ENCODE measurements at places on chromosomes 3 and 15.

DNA sequence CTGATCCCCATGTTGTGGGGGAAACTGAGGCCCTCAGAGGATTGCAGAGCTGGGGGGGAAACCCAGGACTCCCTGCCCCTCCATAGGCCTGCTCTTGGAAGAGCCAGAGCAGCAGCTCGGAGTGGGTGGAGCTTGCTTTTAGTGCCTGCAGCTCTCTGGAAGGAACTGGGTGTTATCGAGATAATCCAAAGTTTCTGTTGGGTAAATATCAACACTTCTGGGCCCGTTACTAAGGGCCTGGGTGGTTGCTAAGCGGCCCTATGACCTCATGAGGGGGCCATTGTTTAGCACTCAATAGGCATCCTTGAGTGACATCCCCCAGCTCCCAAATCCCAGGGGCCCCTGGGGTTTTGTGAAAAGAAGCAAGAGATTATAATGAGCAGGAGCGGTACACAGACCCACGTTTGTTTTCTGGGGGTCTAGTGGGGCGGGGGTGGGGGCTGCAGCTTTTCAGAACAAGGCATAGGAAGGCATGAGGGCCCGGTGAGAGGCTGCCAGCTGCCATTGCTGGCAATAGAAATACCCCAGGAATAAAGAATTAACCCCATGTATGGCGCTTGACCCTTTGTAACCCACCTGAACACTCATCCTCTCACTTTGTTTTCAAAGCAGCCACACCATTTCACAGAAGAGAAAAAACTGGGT is 48.3 kb upstream of the ATP2B2 start:
- no peak for DNase-seq

DNA sequence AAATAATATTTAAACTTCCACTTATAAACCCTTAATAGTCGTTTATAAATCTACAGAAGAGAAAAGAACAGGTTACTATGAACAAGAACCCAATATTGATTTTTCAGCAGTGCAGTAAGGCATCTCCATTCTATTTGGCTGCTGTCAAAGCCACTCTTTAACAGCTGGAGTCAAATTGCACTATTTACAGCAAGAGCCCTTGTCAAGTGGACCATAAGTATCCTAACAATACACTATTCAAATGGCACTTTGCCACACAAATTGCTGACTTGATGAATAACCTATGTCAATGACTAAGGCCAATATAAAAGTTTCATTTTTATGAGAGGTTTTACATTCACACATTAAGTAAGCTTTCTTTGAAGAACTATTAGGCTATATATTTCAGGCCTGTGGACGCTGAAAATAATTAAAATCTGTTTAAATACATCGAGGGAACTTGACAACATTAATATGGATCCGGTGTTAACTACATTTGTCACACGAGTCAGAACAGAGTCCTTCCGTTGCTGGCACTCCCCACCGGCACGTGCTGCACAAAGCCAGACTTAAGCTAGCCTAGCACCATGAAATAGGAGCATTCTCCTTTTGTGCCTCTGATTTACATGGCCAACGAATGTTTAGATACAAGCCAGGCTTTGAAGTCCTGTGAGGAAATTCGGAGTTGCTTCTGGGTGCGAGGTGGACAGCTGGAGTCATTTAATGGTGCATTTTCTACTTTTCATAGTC is 100.5 kb downstream of the WDR72 start:
- peak; percentile 84 for DNase-seq

DNA sequence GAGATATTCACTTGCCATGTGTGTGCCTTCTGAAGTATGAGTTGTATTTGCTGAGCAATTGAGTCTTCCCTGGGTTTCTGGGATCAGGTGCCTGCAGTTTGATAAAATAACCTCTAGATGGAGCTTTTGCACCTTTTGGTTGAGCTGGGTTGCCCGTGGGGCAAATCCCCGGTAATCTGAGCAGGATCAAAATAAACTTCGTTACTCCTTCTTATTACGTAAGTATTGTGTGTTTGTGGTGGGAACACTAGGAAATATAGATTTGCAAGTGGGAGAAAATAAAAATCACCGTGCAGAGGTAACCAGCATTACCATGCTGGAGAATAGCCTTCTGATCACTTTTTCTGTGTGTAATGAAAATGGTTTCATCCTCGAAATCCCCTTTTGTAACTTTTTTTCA is 277.4 kb upstream of the NR2E3 start:
- no peak for DNase-seq

DNA sequence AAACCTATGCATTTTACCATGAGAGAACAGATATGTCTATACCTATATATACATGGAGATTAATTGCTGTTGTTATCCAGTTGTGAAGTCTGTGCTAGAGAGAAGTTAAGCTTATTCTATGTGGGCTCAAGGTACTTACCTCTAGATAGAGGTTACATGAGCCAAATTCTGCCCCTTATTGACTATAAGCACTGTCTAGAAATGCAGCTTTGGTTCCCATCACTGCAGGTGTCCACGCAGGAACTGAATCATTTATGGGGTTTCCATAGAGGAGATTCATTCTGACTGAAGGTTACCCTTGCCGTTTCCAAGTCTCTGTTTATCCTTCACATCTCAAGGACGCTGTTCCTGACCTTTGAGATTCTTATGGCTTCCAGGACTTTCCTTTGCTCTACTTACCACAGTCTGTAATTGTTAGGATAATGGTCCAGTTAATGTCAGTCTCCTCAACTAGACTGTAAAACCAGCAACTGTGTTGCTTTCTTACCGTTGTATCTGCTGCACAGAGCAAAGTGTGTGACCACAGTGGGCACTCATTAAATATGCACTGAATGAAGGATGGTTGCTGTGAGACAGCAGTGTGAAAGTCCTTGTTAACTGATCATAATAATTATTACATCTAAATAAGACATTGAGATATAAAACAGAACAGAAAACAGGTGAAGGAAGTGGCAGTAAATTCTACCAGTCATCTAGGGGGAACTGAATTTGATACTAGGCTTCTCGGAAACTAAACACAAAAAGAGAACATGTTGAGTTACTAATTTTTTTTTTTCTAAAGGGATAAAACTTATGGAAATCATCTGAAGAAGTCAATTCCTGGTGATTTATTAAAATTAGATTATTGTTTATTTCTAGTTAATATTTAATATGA is 44.0 kb upstream of the BCL6 start:
- DNase-seq = no peak

GRCh38 chr15:89494031-89494430 is 2.4 kb downstream of the RHCG start:
- no peak for DNase-seq

GRCh38 chr15:26806151-26806550 is 33.3 kb upstream of the GABRB3 start:
- DNase-seq = peak; percentile 50

DNA sequence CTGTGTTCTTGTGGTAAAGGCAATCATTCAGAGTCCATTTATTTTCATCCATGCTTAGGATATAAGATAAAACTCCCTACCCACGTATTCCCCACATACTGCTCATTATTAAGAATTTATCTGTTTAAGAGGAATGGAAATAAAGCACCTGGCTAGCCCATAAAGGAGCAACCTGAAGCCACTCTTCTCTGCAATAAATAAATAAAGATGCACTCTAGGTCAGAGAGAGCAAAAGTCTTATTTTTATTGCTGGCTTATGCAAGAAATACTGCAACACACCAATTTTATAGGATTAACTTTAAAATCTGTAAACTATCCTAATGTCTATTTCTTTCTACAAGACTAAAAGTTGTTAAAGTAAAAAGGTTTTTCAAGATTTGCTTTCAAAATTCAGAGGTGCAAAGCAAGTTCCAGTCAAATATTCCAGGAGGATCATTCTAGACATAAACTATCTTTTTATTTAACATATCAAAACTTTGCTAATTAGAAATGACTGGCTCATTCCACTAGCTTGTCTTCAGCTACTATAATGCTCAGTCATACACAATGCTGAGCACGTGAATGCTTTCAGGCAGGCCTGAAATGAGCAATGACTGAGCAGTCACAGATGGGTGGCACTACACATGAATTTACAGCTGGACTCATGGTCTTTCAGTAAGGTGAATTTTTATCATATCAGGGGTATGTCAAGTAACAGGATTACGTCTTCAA is 7.1 kb downstream of the TJP1 start:
- no peak for DNase-seq

DNA sequence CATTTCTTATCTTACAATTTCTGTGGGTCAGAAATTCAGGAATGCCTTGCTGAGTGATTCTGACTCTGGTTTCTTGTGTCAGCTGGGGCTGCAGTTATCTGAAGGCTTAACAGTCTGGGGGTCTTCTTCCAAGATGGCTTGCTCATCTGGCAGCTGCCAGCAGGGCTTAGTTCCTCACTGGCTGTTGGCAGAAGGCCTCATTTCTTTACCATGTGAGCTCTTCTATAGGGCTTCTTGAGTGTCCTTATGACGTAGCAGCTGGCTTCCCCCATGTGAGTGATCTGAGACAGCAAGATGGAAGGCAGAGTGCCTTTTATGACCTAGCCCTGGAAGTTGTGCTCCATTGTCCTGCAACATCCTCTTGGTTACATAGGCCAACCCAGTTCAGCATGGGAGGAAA is 82.0 kb upstream of the PDZRN3 start:
- DNase-seq = no peak

DNA sequence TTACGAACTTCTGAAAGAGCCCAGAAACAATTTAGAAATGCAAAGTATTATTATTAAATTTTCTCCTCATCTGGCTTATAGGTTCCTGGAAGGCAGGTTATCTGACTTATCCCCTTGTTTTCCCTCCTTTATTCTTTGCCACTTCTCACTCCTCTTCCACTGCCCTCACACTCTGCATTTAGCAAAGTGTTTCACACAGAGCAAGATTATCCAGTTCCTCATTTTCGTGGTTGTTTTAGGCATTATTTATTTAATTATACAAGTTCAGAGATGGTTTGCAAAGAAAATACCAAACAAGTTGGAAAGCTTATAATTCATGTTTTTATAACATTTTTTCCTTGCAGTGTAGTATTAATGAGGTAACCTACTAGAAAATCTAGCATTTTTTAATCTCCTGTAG is 544.9 kb downstream of the NSUN3 start:
- no peak for DNase-seq

DNA sequence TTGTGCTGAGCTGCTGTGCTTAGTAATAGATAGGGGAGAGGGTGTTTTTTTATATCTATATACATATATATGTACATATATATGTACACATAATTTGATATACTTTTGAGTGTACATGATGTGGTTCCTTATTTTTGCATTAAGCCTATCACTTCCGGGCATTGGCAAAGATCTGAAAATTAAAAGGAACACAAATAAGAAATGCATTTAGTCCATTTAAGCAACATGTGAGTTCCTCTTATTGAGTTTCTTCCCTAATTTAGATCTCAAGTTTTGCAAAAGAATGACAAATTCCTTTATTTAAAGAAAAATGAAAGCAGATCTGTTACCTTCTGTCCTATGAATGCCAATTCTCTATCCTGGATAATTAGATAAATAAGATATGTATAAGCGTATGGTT is 435.1 kb downstream of the LPP start:
- DNase-seq = no peak

- DNase-seq = no peak
These were observed 25.6 kb upstream of the VPS8 start for GRCh38 chr3:184786280-184786941.

- DNase-seq = no peak
These were observed 130.8 kb downstream of the CPNE4 start for GRCh38 chr3:131903988-131904415.

DNA sequence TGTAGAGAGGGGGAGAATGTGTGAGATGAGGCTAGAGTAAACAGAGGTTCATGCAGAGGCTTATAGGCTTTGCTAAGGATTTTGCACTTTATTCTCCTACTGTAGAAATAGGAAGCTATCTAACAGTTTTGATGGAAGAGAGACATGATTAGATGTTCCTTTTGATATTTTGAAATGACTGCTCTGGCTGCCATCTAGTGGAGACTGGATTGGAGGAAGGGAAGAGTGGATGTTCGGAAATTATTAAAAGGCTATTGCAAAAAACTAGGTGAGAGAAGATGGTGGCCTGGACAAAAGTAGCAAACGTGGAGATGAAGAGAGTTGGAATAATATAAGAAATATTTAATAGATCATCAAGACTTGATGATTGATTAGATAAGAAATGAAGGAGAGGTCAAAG is 42.2 kb downstream of the SYN2 start:
- peak; percentile 3 for DNase-seq

DNA sequence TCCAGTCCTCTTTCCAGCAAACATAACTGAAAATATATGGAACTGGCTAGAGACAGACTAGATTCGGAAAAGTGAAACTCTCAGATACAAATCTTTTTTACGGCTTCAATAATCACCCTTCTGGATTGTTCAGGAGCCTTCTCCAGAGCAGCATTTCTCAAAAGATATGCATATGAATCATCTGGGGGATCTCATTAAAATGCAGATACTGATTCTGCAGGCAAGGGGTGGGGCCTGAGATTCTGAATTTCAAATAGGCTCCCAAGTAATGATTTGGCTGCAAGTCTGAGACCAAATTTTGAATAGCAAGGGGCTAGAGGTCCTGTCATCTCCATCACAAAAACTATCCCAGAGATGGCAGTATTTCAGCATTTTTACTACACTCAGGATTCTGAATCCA is 165.4 kb downstream of the CTNNB1 start:
- DNase-seq = no peak

GRCh38 chr3:128496602-128497304 is 3.8 kb upstream of the GATA2 start:
- no peak for DNase-seq

DNA sequence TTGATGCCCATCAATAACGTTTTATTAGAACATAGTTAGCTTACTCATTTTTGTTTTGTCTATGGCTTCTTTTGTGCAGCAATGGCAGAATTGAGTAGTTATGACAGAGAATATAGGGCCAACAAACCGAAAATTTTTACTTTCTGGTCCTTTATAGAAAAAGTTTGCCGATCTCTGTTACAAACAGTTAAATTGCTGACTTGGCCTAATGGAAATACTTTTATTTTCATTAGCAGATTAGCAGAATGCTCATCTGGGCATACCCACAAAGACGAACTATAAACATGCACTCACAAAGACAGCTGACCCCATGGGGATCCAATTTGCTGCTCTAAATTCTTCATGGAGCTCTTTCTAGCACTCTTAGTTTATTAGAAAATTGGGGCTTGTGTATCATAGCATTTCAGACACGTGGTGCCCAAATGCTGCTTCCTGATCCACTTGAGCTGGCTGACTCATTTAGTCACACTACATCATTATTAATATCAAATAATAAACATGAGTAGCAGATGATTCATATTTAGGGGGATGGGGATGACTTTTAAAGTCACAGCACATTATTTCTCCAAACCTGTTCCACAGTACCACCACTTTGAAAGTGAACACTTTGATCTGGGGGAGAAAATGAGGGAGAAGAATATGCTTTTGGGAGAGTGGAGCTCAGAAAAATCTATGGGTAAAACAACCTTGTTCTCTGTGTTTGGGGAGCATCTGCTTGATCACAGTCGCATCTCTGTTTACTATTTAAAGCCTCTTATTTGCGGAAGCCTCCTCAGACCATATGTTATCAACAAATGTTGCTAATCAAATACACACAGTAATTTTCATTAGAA is 228.1 kb upstream of the FEZF2 start:
- DNase-seq = no peak

DNA sequence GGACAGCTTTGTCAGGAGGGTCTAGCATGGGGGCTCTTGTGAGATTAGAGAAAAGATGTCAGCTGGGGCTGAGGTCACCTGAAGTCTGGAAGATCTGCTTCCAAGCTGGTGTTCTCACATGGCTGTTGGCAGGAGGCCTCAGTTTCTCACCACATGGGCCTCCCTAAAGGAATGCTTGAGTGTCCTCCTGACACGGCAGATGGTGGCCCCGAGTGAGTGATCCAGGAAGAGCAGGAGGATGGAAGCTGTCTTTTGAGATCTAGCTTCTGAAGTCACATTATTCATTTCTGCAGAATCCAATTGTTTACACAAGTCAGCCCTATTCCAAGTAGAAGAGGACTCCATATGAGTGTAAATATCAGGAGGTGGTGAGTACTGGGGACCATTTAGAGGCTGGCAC is 344.0 kb upstream of the PROK2 start:
- DNase-seq = no peak

Measured in NCI-H2029 (cell line).